Vagina (tissue), 2 donors: ENCODE measurements at places on chromosomes 3 and 15. TPM values are rescaled to one million over a fixed set of nuclear protein-coding genes. Genes with fewer than 3 reads are reported as not detected.

DNA sequence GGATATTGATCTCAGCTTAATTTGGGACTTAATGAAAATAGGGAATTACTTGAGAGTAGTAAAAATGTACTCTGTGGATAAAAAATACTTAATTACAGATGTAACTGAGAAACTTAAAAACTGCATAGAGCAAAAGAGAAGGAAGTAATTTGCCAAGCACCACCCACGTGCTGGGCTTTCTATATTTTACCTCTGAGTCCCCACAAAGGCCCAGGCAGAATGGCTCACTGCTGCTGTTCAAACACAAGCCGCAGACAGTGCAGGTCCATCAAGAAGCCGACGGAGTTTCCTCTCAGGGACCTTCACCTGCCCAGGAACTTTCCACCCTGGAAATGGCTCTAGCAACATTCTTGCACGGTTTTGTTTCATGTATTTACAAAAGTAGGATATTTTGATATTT, 77.2 kb upstream of the TRPM1 start:
- no peaks in the 10 kb centered on the region for H3K27me3 ChIP-seq
- H3K36me3 ChIP-seq: no peaks in the 10 kb centered on the region
- no peaks in the 10 kb centered on the region for H3K4me1 ChIP-seq
- no peak overlapping the region for H3K4me3 ChIP-seq
- DNase-seq: no peak

DNA sequence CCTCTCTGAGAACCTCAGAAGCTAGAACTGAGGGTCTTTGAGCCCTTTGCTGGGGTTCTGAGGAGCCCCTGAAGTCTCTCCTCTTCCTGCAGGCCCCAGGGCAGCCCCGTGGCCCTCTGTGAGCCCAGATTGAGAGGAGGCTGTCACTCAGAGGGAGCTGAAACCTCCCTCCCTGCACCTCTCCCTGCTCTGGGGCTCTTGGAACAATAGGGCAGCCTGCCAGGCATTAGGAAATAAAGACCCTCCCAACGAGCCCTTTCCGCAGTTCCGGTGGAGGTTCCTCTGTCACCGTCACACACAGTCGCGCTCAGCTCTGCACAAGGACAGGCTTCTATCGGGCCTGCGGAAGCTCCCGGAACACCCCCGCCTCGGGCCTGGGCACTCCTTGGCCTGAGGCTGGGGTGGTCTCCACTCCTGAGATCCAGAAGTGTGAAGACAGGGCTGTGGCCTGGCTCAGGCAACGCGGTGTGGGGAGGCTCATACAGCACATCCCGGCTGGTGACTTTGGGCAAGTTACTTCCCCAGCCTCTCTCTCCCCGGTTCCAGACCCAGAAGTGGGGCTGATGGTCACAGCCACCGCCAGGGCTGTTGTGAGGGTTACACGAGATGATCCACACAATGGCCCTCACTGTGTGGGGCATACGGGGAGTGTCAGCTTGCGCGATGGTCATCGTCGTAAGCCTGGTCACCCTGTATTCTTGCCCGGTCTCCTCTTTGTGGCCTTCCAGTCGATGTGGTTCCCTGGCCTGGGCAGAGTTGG, 17.7 kb downstream of the MELTF start:
- no peaks in the 10 kb centered on the region for H3K27me3 ChIP-seq
- no peaks in the 10 kb centered on the region for H3K4me1 ChIP-seq
- no peak for DNase-seq
- no peaks in the 10 kb centered on the region for H3K36me3 ChIP-seq

GRCh38 chr3:124985349-124985748, 50.8 kb upstream of the MUC13 start:
- no peak overlapping the region for H3K4me3 ChIP-seq
- H3K4me1 ChIP-seq: peaks cover 14% of the 10 kb centered on the region
- peak overlapping the region; percentile 88 for H3K27ac ChIP-seq
- no peak for DNase-seq

DNA sequence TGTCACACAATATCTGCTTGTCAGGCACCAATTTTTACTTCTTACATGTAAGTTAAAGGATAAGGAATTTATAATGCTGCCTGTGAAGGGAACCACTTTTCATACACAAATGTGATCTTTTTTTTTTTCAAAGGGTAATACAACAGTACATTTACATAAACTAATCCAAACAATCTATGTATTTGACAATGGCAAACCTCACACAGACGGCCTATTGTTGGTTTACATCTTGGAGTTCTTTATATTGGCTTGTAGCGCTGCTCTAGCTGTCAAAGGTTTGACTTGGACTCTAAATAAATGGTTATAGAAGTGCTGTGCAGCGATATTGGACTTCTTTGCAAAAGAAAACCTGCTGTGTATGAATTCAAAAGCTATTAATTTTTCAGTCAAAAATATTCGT, 598.0 kb downstream of the FOXP1 start:
- no peak for DNase-seq
- H3K27ac ChIP-seq: no peak overlapping the region
- H3K4me1 ChIP-seq: peaks cover 68% of the 10 kb centered on the region
- H3K36me3 ChIP-seq: no peaks in the 10 kb centered on the region

ANAPC13 gene
- 24.1 TPM for total RNA-seq

DNA sequence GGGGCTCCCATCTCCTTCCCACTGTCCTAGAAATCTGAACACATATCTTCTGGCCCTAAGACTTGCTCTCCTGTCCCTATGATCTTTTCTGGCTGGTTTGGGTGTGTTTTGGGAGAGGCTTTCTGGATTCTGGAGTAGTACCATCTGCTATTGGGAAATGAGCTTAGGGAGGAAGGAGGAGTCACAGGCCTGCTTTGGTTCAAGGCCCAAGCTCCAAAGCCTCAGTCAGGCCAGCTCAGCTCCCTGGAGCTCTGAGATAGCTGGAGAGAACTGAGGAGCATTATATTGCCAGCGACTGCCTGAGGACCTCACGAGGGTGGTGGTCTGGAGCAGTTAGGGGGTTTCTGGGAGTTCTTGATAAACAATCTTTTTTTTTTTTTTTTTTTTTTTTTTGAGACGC, 18.7 kb downstream of the RASGRF1 start:
- DNase-seq: no peak
- no peaks in the 10 kb centered on the region for H3K36me3 ChIP-seq
- no peak overlapping the region for H3K4me3 ChIP-seq
- no peaks in the 10 kb centered on the region for H3K27me3 ChIP-seq

DNA sequence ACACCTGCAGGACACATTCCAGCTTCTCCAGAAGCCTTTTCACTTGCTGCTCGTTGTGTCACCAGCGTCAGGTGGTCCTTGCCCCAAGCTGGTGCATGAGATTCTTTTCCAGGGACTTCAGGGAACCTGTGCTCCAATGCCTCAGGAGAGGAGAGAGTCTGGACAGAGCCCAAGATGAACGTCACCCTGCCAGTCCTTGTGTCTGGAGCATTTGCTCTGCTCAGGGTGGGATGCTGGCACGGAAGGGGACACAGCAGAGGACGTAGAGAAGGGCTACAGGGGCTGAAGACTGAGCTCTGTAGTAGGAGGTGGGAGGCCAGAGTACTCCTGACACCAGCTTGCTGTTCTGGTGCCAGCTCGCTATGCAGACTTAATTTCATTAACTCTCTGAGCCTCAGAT, 262.1 kb downstream of the XXYLT1 start:
- peaks cover under 1% of the 10 kb centered on the region for H3K4me1 ChIP-seq
- no peak overlapping the region for H3K4me3 ChIP-seq
- no peak for DNase-seq
- H3K27me3 ChIP-seq: no peaks in the 10 kb centered on the region
- no peaks in the 10 kb centered on the region for H3K36me3 ChIP-seq

ZNF148 gene
- 16.5 TPM for total RNA-seq

DNA sequence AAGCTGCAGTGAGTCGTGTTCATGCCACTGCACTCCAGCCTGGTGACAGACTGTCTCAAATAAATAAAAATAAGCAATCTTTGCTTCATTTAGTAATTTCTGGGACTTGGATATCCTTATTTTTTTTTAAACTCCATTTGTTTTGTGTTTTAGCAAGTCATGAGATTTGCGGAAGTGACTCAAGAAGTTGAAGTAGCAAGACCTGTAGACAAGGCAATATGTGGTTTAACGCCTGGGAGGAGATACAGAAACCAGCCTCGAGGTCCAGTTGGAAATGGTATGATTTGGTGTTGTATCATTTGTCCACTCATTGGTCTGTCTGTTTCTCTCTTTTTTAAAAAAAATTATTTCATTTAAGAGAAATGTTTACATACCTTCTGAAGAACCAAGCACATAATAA, 16.6 kb upstream of the RPLP1 start:
- no peak overlapping the region for H3K4me3 ChIP-seq
- H3K36me3 ChIP-seq: no peaks in the 10 kb centered on the region
- H3K27ac ChIP-seq: no peak overlapping the region
- no peaks in the 10 kb centered on the region for H3K27me3 ChIP-seq

IQCF2 gene
- not detected for total RNA-seq

BOC gene
- total RNA-seq: 93.1 TPM

ADCY5 gene
- total RNA-seq: 16.7 TPM

DNA sequence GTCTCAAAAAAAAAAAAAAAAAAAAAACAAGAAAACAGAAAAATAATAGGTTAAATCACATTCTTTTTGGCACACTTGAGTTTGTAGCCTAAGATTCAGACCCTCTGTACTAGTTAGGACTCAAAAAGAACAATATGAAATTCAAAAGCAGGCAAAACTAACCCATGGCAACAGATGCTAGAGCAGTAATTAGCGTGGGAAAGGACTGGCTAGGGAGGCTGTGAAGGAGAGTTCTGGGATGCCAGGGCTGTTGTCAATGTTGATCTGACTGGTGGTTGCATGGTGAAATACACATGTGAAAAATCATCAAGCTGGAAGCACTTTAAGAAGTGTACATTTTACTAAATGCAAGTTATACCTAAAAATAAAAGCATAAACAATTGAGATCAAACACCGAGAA, 35.6 kb downstream of the KLHL6 start:
- no peaks in the 10 kb centered on the region for H3K36me3 ChIP-seq
- no peaks in the 10 kb centered on the region for H3K4me1 ChIP-seq
- DNase-seq: no peak
- H3K27ac ChIP-seq: no peak overlapping the region
- no peaks in the 10 kb centered on the region for H3K27me3 ChIP-seq
- no peak overlapping the region for H3K4me3 ChIP-seq

GAP43 gene
- 4.9 TPM for total RNA-seq

DNA sequence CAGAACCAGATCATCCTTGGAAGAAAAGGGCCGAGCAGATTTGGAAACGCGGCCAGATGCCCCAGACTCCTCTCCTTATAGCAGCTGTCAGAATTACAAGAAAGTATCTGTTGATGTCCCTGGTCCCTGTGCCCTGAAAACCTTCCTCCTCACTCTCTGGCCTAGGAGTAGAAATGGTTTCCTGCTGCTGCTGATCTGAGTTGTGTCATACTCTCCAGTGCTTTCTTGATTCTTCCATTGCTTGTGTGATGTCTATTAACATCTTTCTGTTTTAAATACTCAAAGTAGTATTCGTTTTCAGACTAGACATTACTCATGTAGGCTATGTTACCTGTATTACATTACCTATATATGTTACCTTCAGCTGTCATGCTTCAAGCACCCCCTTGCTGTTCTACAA, 26.8 kb upstream of the HERC1 start:
- no peak overlapping the region for H3K27ac ChIP-seq
- H3K4me1 ChIP-seq: no peaks in the 10 kb centered on the region
- H3K36me3 ChIP-seq: no peaks in the 10 kb centered on the region
- no peak overlapping the region for H3K4me3 ChIP-seq
- no peaks in the 10 kb centered on the region for H3K27me3 ChIP-seq

GRCh38 chr3:46119253-46119652, 88.9 kb downstream of the CCR1 start:
- no peaks in the 10 kb centered on the region for H3K36me3 ChIP-seq
- peaks cover 20% of the 10 kb centered on the region for H3K4me1 ChIP-seq
- DNase-seq: no peak
- no peak overlapping the region for H3K4me3 ChIP-seq
- H3K27me3 ChIP-seq: no peaks in the 10 kb centered on the region
- no peak overlapping the region for H3K27ac ChIP-seq

GRCh38 chr3:194009892-194010533, 125.9 kb upstream of the HES1 start:
- no peak overlapping the region for H3K27ac ChIP-seq
- H3K4me1 ChIP-seq: no peaks in the 10 kb centered on the region
- no peaks in the 10 kb centered on the region for H3K36me3 ChIP-seq
- no peak overlapping the region for H3K4me3 ChIP-seq

GABRR3 gene
- not detected for total RNA-seq

- no peak overlapping the region for H3K27ac ChIP-seq
- no peaks in the 10 kb centered on the region for H3K4me1 ChIP-seq
- no peak overlapping the region for H3K4me3 ChIP-seq
Measured at GRCh38 chr3:187896646-187897045, 151.4 kb upstream of the BCL6 start.

KIF15 gene
- 2.2 TPM for total RNA-seq

DNA sequence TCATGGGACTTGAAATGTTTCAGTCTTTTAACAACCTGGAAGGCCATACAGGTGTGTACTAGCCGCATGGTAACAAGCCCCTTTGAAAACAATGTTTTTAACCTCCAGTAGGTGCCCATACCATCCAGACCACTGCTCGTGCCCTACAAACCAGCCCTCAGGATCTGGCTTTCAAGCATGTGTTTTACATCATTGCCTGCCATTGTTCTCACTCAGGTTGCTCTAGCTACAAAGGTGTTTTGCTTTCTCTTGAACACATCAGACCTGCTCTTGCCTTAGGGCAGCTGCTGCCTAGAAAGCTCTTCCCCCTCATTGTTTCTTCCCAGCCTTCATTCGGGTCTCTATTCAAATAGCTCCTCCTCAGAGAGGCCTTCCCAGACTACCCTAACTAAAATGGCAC, 32.3 kb upstream of the MAP3K13 start:
- H3K27ac ChIP-seq: no peak overlapping the region
- no peaks in the 10 kb centered on the region for H3K4me1 ChIP-seq
- no peaks in the 10 kb centered on the region for H3K36me3 ChIP-seq
- DNase-seq: no peak
- H3K27me3 ChIP-seq: no peaks in the 10 kb centered on the region

DNA sequence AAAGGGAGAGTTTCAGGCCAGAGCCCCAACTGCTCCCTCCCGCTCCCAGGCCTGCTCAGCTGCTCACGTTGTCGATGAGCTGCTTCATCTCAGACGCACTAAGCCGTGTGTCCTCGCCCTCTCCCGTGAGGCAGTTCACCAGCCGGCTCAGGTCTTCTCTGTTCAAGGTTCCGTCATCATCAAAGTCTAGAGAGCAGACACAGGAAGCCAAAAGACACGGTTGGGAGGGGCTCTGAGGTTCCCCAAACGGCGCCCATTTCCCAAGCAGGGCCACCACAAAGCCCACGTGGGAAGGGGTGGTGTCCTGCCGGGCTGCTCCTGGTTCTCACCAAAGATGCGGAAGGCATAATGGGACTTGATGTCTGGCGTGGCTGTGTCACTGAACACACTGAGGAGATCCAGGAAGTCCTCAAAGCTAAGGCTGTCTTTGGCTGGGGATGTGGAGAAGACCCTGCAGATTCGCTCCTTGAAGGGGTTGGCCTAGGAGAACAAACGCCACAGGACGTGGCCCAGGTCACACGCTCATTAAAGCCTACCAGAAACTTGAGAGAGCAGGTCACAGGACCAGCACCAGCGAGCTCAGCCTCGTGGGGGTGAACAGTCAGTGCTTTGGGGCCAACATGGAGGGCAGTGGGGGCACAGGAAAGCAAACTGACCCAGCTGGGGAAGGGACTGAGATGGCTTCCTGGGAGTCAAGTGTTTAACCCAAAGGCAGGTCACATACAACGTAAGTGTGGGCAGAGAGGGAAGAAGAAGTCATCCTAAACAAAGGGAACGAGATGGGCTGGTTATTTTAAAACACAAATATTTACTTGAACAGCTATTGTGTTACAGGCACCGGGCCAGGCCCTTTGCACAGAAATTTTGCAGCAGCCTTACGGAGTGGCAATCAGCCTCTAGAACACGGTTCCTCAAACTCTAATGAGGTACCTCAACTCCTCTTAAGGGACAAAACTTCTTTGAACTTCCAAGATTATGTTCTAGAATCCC, 2.4 kb downstream of the CIB1 start:
- peaks cover 47% of the 10 kb centered on the region for H3K4me1 ChIP-seq
- no peak overlapping the region for H3K4me3 ChIP-seq
- peaks cover 40% of the 10 kb centered on the region for H3K36me3 ChIP-seq
- no peak for DNase-seq
- peak overlapping the region; percentile 40 for H3K27ac ChIP-seq
- no peaks in the 10 kb centered on the region for H3K27me3 ChIP-seq

GJD2 gene
- not detected for total RNA-seq
